ENCODE measurements at places on chromosomes 4 and X. TPM values are rescaled to one million over a fixed set of nuclear protein-coding genes. Genes with fewer than 3 reads are reported as not detected.

DNA sequence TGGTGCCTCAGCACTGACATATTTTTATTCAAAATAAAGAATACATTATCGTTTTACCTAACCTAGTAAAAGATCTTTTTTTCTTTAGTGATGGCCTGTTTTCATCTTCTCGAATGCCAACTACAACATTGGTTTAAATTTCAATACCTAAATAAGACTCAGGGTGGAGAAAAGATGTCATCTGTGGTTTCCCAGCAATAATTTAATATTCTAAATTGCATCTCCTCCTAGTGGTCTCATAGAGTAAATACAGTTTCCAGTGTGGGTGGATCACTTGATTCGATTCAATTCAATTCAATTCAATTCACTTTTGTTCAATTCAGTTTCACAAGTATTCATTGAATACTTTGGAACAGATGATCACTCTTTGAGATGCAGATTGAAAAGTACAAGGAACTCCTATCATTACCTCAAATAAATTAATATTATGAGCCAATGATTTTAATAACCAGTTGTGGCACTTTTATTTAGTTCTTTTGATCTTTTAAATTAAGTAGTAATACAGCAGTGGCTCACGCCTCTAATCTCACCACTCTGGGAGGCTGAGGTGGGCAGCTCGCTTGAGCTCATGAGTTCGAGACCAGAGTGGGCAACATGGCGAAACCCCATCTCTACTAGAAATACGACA lies 427.2 kb downstream of the FAT4 start:
- H3K4me3 ChIP-seq: no peak overlapping the region
- no peaks in the 10 kb centered on the region for H3K36me3 ChIP-seq
- no peak for DNase-seq
- no peaks in the 10 kb centered on the region for H3K4me1 ChIP-seq

DNA sequence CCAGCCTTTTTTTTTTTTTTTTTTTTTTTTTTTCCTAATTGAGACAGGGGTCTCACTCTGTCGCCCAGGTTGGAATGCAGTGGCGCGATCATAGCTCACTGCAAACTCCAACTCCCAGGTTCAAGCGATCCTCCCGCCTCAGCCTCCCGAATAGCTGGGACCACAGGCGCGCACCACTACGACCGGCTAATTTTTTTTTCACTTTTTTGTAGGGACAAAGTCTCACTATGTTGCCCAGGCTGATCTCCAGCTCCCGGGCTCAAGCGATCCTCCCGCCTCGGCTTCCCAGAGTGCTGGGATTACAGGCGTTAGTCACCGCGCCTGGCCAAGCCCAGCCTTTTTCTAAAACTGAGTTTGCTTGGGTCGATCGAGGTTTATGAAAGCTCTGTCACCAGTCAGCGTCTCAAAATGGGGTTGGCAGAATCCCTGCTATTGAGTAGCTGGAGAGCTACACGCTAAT lies 1.3 kb upstream of the OTUD5 start:
- peaks cover 36% of the 10 kb centered on the region for H3K4me1 ChIP-seq
- no peaks in the 10 kb centered on the region for H3K36me3 ChIP-seq
- peak overlapping the region; percentile 100 for H3K27ac ChIP-seq

GRCh38 chrX:153722704-153723350 lies 1.4 kb downstream of the BCAP31 start:
- peaks cover 15% of the 10 kb centered on the region for H3K36me3 ChIP-seq
- DNase-seq: no peak
- peak overlapping the region; percentile 70 for H3K27ac ChIP-seq
- H3K4me3 ChIP-seq: peak overlapping the region; percentile 44

DNA sequence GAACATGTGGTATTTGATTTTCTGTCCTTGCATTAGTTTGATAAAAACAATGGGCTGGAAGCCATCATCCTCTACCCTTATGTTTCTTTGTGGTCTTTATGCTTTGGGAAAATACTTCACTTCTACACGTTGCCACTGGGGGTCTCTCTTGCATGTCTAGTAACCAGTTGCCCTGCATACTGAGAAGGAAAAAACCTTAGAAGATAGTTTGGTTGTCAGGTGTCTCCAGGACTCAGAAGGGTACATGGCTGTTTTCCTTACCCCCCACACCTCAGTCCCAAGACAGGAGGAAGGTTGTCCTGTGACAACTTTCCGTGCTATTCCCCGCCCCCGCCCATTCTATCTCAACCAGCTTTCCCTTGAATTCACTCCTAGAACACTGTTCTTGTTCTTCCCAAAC lies 62.1 kb upstream of the LANCL3 start:
- no peak overlapping the region for H3K27ac ChIP-seq
- no peaks in the 10 kb centered on the region for H3K27me3 ChIP-seq
- no peaks in the 10 kb centered on the region for H3K4me1 ChIP-seq
- H3K36me3 ChIP-seq: no peaks in the 10 kb centered on the region
- H3K4me3 ChIP-seq: no peak overlapping the region

- H3K27me3 ChIP-seq: no peaks in the 10 kb centered on the region
- DNase-seq: no peak
- no peak overlapping the region for H3K27ac ChIP-seq
- H3K4me3 ChIP-seq: no peak overlapping the region
These were observed 182.8 kb downstream of the MOSPD2 start for GRCh38 chrX:15056044-15056443.

DNA sequence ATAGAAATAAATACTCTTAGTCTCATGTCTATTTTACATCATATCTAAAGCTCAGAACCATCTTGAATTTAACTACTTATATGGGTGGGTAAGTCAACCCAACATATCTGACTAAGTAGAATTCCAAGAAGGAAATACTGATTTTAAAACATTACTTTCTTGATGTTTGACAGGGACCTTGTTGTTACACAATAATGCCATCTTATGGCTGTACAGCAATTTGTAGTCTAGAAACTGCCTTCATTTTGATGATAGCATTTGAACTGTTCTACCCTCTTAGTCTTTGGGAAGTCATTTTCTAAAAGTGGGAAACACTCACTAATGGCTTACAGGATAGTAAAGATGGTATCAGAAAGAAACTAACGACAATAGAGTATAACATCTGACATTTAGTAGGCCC lies 929.5 kb downstream of the DMD start:
- H3K4me1 ChIP-seq: no peaks in the 10 kb centered on the region
- no peaks in the 10 kb centered on the region for H3K36me3 ChIP-seq
- H3K4me3 ChIP-seq: no peak overlapping the region
- DNase-seq: no peak

GRCh38 chrX:101219116-101219863 lies at the start of gene DRP2:
Gene DRP2, plus strand, starts transcription at chrX:101219786. Its CDS starts 11,862 bp downstream, at chrX:101231648.
- no peaks in the 10 kb centered on the region for H3K4me1 ChIP-seq
- no peaks in the 10 kb centered on the region for H3K36me3 ChIP-seq
- H3K27ac ChIP-seq: no peak within 1 kb of the TSS
- no peak within 1 kb of the TSS for H3K4me3 ChIP-seq

DNA sequence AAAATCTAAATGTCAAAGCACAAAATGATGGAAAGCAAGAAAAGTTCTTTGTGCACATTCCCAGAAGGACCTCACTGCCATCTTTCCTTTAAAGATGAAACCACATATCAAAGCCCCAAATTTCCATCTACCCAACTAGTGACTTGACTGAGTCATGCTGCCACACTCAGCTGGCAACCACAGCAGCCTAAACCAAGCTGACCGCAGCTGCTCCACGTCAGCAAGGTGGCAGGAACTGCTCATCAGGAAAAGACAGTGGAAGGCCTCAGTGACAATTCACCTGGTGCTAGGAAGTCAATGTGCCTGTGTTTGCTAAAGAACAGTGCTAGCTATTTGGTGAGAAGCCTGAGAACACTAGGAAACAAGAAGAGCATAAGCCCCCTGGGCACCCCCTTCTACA lies 26.1 kb downstream of the ACOX3 start:
- H3K27ac ChIP-seq: no peak overlapping the region
- peaks cover 12% of the 10 kb centered on the region for H3K36me3 ChIP-seq
- no peak overlapping the region for H3K4me3 ChIP-seq

GRCh38 chrX:55118574-55118973 lies 29.8 kb downstream of the PAGE2 start:
- no peak overlapping the region for H3K4me3 ChIP-seq
- peaks cover 25% of the 10 kb centered on the region for H3K4me1 ChIP-seq
- H3K27me3 ChIP-seq: no peaks in the 10 kb centered on the region
- peak; percentile 10 for DNase-seq
- no peaks in the 10 kb centered on the region for H3K36me3 ChIP-seq

DNA sequence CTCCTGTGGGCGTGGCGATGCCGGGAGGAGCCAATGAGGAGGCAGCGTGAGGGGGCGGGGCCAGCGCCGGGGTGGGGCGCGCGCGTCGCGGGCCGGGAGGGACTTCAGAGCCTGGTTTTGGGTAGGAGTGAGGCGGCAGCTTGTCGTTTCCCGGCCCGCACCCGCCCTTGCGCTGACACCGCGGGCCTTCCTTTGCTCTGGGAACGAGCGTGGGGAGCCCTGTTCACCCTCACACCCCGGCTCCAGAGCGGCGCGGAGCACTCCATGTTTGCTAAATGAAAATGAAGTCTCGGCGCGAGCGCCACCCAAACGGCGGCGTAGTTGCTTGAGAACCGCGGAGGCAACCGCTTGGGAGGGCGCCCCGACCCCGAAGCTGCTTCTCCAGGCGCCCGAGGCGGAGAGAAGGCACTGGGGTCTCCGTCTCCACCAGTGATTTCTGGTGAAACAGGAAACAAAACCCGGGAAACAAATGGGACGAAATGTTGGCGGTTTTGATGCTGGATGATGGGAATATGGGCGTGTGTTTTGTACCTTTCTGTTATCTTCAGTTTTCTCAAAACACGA lies 497 bp upstream of the GRPEL1 start:
- H3K36me3 ChIP-seq: peaks cover 11% of the 10 kb centered on the region
- peak overlapping the region; percentile 82 for H3K4me3 ChIP-seq
- DNase-seq: no peak
- peak overlapping the region; percentile 79 for H3K27ac ChIP-seq
- H3K27me3 ChIP-seq: no peaks in the 10 kb centered on the region

- no peaks in the 10 kb centered on the region for H3K27me3 ChIP-seq
- H3K36me3 ChIP-seq: no peaks in the 10 kb centered on the region
- no peak overlapping the region for H3K4me3 ChIP-seq
These were observed 88.8 kb upstream of the KDR start for GRCh38 chr4:55214172-55214571.

- H3K27me3 ChIP-seq: no peaks in the 10 kb centered on the region
- H3K4me1 ChIP-seq: no peaks in the 10 kb centered on the region
- no peak overlapping the region for H3K4me3 ChIP-seq
- DNase-seq: no peak
- no peaks in the 10 kb centered on the region for H3K36me3 ChIP-seq
These were observed 56.1 kb downstream of the LANCL3 start for GRCh38 chrX:37627602-37628001.

- H3K4me1 ChIP-seq: no peaks in the 10 kb centered on the region
- DNase-seq: no peak
- no peak overlapping the region for H3K27ac ChIP-seq
- no peaks in the 10 kb centered on the region for H3K27me3 ChIP-seq
- H3K36me3 ChIP-seq: no peaks in the 10 kb centered on the region
These were observed 88.5 kb upstream of the CBR4 start for GRCh38 chr4:169098532-169098931.

- no peaks in the 10 kb centered on the region for H3K36me3 ChIP-seq
- H3K4me3 ChIP-seq: no peak overlapping the region
- H3K27ac ChIP-seq: no peak overlapping the region
- no peak for DNase-seq
These were observed 104.0 kb upstream of the MBNL3 start for GRCh38 chrX:132592880-132593279.

DNA sequence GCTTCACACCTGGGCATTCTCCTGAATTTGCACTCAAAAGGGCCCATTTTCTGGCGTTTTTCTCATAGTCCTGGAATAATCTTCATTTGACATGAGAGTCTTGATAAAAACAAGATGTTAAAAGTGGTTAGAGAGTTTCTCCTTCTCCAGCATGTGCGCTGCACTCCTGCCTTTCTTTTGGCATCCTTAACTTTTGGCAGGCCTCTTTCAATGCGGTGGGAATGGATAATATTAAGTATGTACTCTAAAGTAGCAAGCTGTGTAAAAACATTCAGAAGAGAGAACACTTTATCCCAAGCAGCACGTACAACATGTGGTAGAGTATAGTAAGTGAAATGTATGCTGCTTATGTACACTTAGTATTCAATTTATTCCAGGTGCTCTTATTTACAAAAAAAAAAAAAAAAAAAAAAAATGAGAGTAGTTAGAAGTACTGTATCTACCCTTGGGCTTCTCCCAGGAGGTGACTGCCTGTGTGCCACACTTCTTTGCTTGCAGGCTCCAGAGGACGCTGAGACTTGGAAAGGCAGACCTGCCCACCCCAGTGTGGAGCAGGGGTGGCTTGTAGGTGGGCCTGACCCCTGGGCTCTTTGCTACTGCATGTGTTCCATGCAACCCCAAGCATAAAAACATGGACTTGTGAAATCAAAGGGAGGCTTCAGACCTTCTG lies 3.9 kb downstream of the FGF2 start:
- H3K27me3 ChIP-seq: peaks cover 18% of the 10 kb centered on the region
- no peak for DNase-seq
- H3K36me3 ChIP-seq: no peaks in the 10 kb centered on the region

GRCh38 chrX:25737540-25737939 lies 400.6 kb upstream of the MAGEB18 start:
- no peak overlapping the region for H3K4me3 ChIP-seq
- no peaks in the 10 kb centered on the region for H3K27me3 ChIP-seq
- no peak overlapping the region for H3K27ac ChIP-seq

DNA sequence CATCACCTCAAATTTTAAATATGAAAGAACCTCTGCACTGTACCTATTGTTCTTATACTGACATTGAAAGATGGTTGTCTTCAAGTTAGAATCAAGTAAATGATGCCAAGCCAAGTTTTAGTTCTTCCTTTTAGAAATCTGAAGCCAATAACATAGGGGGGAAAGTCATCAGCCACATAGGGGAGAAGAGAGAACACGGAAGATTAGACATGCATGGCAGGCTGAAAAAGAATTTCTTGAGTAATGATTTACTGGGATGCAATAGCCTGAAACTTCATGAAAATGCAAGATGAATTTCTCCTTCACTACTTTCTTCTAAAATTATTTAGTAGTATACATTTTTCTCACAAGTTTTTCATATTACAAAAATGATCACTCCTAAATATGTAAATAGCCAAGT lies 13.6 kb upstream of the EPGN start:
- no peaks in the 10 kb centered on the region for H3K27me3 ChIP-seq
- H3K36me3 ChIP-seq: no peaks in the 10 kb centered on the region
- H3K4me3 ChIP-seq: no peak overlapping the region

GRCh38 chrX:54826598-54826997 lies 19.1 kb downstream of the MAGED2 start:
- H3K27ac ChIP-seq: no peak overlapping the region
- H3K4me1 ChIP-seq: no peaks in the 10 kb centered on the region
- no peak for DNase-seq
- no peaks in the 10 kb centered on the region for H3K27me3 ChIP-seq
- no peak overlapping the region for H3K4me3 ChIP-seq

- H3K36me3 ChIP-seq: no peaks in the 10 kb centered on the region
- H3K4me1 ChIP-seq: peaks cover 1% of the 10 kb centered on the region
- no peak overlapping the region for H3K4me3 ChIP-seq
- H3K27ac ChIP-seq: no peak overlapping the region
- H3K27me3 ChIP-seq: no peaks in the 10 kb centered on the region
- no peak for DNase-seq
These were observed 250.4 kb upstream of the JADE1 start for GRCh38 chr4:128558896-128559679.

- H3K36me3 ChIP-seq: no peaks in the 10 kb centered on the region
- H3K4me3 ChIP-seq: no peak overlapping the region
- DNase-seq: no peak
These were observed 976 bp downstream of the PHKA1 start for GRCh38 chrX:72713130-72713529.

GPR143 gene
- not detected for total RNA-seq

MOSPD2 gene
- 8.3 TPM for total RNA-seq

IL13RA1 gene
- total RNA-seq: 0.59 TPM

XK gene
- total RNA-seq: 0.27 TPM

STOX2 gene
- total RNA-seq: not detected

CAPN6 gene
- not detected for total RNA-seq

TRPC5OS gene
- total RNA-seq: not detected

S100P gene
- total RNA-seq: 1.2 TPM

WWC2 gene
- total RNA-seq: 0.80 TPM
